ENCODE measurements at places on chromosomes 2 and 18. TPM values are rescaled to one million over a fixed set of nuclear protein-coding genes. Genes with fewer than 3 reads are reported as not detected.

Gene EMILIN2
- 13.1 TPM for polyA plus RNA-seq

Gene MEX3C
- 80.2 TPM for polyA plus RNA-seq

Gene MARCHF4
- 0.10 TPM for polyA plus RNA-seq

Gene SLC35F5
- 143 TPM for polyA plus RNA-seq

Gene SLC40A1
- polyA plus RNA-seq, result 141 TPM

Gene GYPC
- polyA plus RNA-seq, result 63.7 TPM

Gene TMEM182
- 8.4 TPM for polyA plus RNA-seq

Gene CDK15
- 1.0 TPM for polyA plus RNA-seq

Gene SULT1C2
- 44.0 TPM for polyA plus RNA-seq

Gene DYTN
- not detected for polyA plus RNA-seq

Gene TMEM200C
- 1.1 TPM for polyA plus RNA-seq

GRCh38 chr2:850429-850828, 100.2 kb upstream of the SNTG2 start:
- no peak for DNase-seq

GRCh38 chr2:239264492-239264837, 136.4 kb downstream of the HDAC4 start:
- no peak for DNase-seq

DNA sequence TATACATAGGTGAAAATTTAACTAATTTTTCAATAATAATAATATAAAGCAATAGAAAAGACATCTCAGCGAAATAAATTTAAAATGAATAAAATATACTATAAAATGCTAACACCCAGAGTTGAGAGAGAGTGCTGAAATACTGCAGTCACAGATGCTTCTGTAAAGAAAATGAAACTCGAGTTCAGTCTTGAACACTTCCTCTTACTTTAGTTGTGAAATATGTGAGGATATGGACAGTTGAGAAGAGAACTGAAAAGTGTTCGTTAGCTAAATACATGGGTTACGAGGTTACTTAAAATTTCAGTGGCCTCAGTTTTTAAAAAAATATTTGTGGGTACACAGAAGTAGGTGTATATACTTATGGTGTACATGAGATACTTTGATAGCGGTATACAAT, 106.8 kb downstream of the DNAH7 start:
- no peak for DNase-seq

GRCh38 chr18:37698508-37699040, 133.0 kb upstream of the CELF4 start:
- DNase-seq, result no peak

GRCh38 chr2:159971365-159972152, 90.9 kb downstream of the PLA2R1 start:
- DNase-seq, result no peak

DNA sequence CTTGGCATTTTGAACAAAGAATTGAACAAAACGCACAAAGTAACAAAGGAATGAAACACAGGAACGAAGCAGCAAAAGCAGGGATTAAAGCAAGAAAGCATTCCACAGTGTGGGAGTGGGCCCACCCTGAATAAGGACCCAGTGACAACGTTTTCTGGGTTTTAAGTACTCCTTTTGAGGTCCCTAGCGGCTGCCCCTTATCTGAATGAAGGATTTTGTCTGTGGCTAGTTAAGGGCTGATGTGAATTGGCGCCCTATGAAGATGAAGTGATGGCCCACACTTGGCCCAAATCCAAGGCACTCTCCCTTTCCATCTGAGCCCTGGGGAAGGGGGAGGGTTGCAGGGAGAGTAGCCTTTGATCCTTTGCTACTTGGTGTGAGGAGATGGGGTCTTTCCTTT, 7.8 kb upstream of the CCDC141 start:
- no peak for DNase-seq

DNA sequence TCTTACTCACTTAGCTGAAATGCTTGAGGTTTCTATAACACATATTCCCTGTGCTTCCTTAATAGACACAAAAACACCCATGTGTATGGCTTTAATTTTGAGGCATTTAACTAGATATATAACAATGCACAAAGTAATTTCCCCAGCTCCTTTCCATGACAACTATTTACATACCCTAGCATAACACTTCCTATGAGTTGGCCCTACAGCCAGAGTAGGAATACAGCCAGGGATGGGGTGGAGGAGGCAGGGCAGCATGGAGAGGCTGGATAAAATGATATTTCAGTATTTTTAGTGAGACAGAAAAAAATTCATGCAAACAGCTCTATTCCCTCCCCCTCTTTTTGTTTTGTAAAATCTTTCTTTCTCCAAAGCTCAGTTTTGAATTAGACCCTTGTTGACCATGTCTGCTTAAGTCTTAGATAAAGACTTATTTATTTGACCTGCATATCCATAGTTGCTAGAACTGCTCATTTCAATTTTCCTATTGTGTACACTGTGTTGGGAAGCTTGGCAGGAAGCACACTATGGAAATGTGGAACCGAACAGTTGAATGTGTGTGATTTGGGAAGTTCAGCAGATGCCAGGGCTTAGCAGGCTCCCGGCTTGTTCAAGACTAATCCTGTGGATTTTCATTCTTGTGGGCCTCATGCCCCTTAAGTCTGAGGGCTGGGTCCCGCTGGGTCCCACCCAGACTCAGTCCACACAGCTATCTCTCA, 11.2 kb upstream of the B3GNT2 start:
- DNase-seq, result no peak

GRCh38 chr18:4230450-4231168, 224.5 kb downstream of the DLGAP1 start:
- no peak for DNase-seq

DNA sequence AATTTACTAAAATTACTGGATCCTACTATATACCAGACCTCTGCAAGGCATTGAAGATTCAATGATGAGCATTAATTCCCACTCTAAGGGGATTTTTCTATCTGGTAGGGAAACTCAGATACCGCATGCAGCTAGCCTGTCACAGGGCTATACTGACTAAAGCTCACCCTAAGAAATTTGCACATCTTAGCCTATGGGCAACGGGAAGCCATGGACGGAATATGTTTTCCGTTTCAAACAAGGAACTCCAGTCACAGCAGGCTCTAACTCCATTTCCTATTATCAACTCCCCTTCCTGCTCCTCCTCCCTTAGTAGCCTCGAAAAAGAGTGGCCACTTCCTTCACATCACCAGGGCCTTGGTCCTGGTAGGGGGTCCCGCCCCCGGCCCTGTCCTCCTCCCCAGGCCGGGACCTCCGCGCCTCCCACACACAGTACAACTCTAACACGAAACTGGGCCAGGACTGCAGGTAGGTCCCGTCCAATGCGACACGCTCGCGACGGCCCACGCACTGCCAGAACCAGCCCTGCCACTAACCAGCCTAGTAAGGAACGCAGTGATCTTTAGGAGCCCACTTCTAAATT, 659 bp upstream of the COX5B start:
- DNase-seq, result no peak

DNA sequence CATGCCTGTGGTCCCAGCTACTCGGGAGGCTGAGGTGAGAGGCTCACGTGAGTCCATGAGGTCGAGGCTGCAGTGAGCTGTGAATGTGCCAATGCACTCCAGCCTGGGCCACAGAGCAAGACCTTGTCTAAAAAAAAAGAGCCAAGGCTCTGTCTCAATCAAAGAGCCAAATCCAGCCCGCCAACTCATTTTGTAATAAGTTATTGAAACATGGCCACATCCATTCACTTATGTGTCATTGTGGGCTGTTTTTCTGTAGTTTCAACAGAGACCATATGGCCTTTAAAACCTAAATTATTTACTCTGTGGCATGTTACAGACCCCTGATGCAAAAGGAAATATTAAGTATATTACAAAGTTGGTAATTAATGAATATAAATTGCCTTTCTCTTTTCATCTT, 60.8 kb downstream of the GPR39 start:
- DNase-seq, result no peak

GRCh38 chr2:144801766-144802165, 281.8 kb upstream of the ZEB2 start:
- no peak for DNase-seq

GRCh38 chr2:240431271-240431660, 4.2 kb upstream of the GPC1 start:
- no peak for DNase-seq

DNA sequence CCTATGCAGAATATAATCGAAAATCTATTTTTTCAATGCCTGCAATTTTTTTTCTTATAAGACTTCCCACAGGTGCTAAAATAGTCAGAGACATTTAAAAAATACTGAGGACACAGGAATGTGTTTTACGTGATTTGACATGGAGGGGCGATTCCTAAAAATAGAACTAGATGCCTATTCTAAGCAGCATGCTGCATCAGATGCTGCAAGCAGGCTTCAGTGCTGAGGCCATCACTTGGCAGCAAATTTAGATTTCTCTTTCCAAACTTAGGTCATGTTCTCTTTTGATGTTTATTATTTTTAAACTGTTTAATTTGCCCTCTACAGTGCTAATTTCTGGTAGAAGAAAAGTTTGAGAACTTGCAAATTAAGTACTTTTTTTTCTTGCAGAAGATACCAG, 43.7 kb upstream of the NCK2 start:
- DNase-seq, result no peak

- DNase-seq, result no peak
Measured at GRCh38 chr2:203650860-203651613, 55.4 kb upstream of the CD28 start.
